ENCODE measurements at places on chromosomes 12 and 14. TPM values are rescaled to one million over a fixed set of nuclear protein-coding genes. Genes with fewer than 3 reads are reported as not detected.
A peak's percentile ranks its signal among the peaks of the same experiment; 100 is the strongest.

- peak; percentile 85 for DNase-seq
Observed at GRCh38 chr12:14567351-14568162, at the start of gene PLBD1. Gene PLBD1 (minus strand): TSS chr12:14567883. CDS start chr12:14567696, 187 bp downstream.

GRCh38 chr12:124566161-124566996 lies 1.0 kb downstream of the NCOR2 start:
- DNase-seq = peak; percentile 95

The SLC7A8 gene
- 20.0 TPM for total RNA-seq

GRCh38 chr12:91001306-91001705 lies 3.5 kb downstream of the EPYC start:
- DNase-seq = no peak

GRCh38 chr14:21347201-21347600 lies 36.6 kb downstream of the SUPT16H start:
- DNase-seq = no peak

The SLIRP gene
- 84.4 TPM for total RNA-seq

All from aorta (tissue), 5 donors.